AG08395 (cell line): ENCODE measurements at places on chromosomes 5 and 9.

GRCh38 chr5:178465861-178466288 is 124.3 kb downstream of the COL23A1 start:
- no peak for DNase-seq

GRCh38 chr9:5884191-5884590 is 6.5 kb upstream of the MLANA start:
- no peak for DNase-seq

GRCh38 chr5:81855591-81855990 is 104.7 kb upstream of the SSBP2 start:
- no peak for DNase-seq

DNA sequence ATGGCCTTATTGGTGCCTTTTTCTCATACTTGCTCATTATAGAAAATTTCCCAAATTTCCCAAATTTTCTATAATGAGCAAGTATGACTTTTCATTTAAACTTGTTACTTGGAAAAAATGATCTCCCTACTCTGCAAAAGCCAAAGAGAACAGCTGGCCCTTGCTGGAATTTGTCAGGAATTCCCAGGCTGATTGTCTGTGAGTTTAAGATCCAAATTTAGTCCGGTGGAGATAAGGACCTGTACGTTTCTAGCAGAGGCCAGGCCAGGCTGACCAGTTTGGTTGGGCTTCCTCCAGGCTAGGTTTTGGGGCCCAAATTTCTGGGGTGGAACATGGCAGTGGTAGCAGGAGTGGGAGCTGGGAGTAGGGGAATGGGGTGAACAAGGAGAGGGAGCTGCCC is 51.9 kb downstream of the NEURL1B start:
- no peak for DNase-seq

- no peak for DNase-seq
These were observed 71.8 kb downstream of the SECISBP2 start for GRCh38 chr9:89390068-89390555.

- no peak for DNase-seq
These were observed 6.2 kb upstream of the VPS13A start for GRCh38 chr9:77170991-77171699.

GRCh38 chr5:31530541-31531265 is 1.2 kb downstream of the DROSHA start:
- no peak for DNase-seq

DNA sequence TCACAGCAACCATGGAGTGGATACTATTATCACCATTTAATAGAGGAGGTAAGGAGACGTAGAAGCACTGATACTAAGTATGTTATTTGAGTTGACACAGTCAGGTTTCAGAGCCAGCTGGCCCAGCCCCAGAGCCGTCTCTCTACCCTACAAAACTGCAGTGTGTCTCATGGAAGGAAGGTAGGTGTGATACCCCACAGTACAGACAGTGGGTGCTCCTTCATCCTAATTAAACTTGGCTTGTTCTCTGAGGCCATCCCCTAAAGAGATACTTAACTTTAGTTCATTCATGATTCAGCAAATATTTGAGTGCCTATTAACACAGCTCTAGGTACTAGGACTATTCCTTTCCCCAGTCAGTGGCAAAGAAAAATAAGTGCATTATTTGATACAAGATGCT is 22.6 kb downstream of the PIP5K1B start:
- no peak for DNase-seq

DNA sequence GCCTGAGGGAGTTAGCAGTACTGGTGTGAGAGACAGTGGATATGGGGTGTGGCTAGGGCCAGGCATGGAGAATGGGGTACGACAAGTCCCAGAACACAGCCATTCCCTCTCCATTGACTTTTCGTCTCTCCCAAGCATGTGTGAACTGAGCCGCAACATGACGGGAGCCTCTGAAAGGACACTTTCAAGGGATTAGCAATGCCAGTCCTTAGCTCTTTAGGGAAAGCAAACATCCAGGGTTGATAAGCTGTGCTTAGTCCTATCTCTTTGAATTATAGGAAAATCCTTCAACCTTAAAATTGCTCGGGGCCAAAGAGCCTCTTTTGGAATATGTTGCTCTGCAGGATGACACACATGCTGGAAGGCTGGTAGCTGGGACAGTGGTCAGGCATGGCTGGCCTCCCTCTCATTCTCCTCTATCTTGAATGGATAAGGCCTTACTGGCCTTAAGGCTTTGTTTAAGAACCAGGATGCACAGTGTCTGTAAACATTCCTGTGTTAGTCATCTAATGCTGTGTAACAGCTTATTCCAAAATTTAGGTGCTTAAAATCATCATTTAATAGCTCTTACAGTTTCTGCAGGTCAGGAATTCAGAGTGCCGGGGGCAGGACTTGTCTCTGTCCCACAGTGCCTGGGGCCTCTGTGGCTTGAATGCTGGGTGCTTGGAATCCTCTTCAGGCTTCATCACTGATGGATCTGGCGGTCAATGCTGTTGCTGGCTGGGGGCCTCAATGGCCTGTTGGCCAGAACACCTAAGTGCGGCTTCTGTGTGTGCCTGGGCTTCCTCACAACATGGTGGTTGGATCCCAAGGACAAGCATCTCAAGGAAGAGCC is 95.3 kb downstream of the PTTG1 start:
- DNase-seq, result no peak

DNA sequence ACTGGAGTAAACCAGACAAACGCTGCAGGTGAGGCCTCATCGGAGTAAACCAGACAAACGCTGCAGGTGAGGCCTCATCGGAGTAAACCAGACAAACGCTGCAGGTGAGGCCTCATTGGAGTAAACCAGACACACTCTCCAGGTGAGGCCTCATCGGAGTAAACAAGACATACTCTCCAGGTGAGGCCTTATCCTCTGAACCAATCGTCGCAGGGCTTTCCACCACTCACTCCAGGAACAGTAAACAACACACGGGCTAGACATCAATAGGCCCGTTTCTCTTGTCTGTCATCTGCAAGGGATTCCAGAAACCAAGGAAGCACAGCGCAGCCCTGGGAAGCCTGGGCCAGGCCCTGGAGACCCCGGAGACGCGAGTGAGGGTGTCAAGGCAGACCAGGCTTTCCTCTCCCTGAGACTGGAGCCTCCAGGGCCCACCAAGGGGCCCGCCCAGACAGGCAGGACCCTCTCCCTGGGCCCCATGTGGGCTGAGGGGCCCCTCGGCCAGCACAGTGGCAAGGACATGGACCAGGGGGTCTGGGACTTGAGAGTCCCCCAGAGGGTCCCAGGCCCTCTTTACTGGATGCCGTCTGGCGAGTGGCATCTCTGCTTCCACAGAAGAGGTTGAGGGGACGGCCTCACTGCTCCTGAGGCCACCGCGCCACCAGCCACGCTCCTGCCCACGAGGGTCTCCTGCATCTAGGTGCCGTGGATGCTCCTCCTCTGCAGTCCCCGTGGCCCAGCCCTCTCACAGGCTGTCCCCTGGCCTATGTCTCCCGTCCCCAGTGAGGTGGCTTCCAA is 26.4 kb upstream of the NSMF start:
- no peak for DNase-seq

- DNase-seq, result peak; percentile 99
These were observed 35.6 kb upstream of the ATP6V1G1 start for GRCh38 chr9:114551750-114552685.

DNA sequence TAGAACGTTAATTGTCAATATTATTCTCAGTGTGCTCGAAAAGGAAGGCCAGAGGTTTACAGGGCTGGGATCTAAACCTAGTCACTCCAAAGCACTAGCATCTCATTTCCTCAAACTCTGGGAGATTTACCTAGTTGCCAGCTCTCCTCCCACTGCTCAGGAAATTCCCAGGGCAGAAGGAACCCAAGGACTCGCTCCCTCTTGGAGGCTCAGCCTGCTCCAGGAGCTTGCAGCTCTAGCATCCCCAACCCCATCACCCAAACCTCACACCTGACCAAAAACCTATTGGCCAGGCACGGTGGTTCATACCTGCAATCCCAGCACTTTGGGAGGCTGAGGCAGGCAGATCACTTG is 26.0 kb downstream of the SERINC5 start:
- DNase-seq, result no peak
